Urinary bladder (tissue), 4 donors: ENCODE measurements at places on chromosomes 16 and 17. TPM values are rescaled to one million over a fixed set of nuclear protein-coding genes. Genes with fewer than 3 reads are reported as not detected.

Gene ANKS4B
- total RNA-seq, result 0.05 TPM

Gene KRTAP4-6
- total RNA-seq, result not detected

Gene WIPI1
- 61.1 TPM for total RNA-seq

Gene AXIN2
- 23.4 TPM for total RNA-seq
